ENCODE measurements at places on chromosomes 6 and 20.
A peak's percentile ranks its signal among the peaks of the same experiment; 100 is the strongest.

- no peak for DNase-seq
Observed at GRCh38 chr6:148175550-148176188, 167.0 kb upstream of the SASH1 start.

DNA sequence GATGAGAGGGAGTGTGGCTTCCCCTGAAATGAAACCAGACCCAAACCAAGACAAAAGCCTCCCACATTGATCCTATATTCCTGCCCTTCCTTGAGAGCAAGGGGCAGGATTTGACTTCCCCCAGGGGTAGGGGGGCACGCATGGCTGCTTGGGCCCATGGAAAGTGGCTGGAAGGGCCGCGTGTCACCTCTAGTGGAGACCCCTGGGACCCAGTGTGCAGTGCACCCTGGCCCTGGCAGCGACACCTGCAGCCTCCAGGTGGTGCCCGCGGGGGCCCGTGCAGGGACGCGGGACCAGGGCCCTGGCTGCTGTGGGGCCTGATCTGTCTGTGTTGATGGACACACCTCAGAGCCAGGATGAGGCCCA, 18.0 kb upstream of the SLCO4A1 start:
- DNase-seq, result no peak

DNA sequence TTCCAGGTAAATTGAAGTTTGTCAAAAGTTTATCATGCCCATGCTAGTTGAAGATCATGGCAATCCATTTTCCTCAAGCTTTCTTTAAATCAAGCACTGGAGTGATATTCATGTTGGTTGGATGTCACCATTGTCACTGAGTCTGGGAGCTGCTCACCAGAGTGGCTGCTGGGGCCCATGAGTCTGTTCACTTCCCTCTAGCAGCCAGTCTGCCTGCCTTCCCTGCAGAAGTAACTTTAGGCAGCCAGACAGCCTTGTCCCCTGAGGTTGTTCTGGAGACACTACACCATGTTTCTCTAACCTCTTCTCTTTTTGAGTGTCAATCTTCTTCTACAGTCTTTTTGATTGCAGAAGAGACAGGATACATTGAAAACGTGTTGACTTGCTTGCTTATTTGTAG, 5.5 kb downstream of the SIRT5 start:
- no peak for DNase-seq

DNA sequence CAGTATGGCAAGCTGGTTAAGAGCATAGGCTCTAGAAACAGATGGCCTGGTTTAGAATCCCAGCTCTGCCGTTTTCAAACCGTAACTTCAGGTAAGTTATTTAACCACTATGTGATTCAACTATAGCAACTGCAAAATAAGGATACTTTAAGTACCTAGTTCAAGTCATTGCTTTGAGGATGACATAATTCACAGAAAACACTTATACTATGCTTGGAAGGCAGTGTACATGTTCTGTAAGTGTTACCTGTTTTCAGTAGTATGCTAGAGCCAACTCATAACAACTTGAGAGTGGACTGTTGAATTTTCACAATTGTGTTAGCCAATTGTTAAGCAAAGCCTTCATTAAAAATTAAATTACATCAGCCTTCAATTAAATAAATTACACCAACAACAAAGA, 134.8 kb upstream of the BEND6 start:
- DNase-seq, result no peak

GRCh38 chr6:143583542-143584327, 72.2 kb upstream of the FUCA2 start:
- DNase-seq, result no peak

- no peak for DNase-seq
Observed at GRCh38 chr20:47998736-47999135, 213.5 kb upstream of the SULF2 start.

DNA sequence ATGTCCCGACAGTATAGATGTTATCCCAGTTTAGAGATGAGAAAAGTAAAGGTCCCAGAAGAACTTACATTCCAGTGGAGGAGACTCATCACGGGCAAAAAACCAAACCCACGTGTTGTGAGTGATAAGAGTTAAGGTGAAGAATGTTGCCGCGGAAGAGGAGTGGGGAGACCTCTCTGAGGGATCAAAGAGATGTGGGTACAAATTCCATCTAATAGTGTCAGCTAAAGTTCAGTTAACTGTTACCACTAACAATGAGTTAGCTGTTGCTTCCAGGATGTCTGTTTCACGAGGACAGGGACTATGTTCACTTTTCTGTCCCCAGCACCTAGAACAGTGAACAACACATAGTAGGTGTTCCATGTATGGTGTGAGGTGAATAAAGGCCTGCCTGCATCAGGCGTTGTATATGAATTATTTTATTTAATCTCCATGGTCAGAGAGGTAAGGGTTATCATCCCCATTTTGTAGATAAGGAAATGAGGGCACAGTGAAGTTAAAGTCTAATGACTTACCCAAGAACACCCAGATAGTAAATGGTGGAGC, 39.8 kb upstream of the RSPO4 start:
- no peak for DNase-seq

GRCh38 chr6:110517034-110517433, 40.6 kb upstream of the SLC22A16 start:
- DNase-seq, result no peak

GRCh38 chr6:51855310-51856082, 231.9 kb downstream of the PKHD1 start:
- DNase-seq, result peak; percentile 15

DNA sequence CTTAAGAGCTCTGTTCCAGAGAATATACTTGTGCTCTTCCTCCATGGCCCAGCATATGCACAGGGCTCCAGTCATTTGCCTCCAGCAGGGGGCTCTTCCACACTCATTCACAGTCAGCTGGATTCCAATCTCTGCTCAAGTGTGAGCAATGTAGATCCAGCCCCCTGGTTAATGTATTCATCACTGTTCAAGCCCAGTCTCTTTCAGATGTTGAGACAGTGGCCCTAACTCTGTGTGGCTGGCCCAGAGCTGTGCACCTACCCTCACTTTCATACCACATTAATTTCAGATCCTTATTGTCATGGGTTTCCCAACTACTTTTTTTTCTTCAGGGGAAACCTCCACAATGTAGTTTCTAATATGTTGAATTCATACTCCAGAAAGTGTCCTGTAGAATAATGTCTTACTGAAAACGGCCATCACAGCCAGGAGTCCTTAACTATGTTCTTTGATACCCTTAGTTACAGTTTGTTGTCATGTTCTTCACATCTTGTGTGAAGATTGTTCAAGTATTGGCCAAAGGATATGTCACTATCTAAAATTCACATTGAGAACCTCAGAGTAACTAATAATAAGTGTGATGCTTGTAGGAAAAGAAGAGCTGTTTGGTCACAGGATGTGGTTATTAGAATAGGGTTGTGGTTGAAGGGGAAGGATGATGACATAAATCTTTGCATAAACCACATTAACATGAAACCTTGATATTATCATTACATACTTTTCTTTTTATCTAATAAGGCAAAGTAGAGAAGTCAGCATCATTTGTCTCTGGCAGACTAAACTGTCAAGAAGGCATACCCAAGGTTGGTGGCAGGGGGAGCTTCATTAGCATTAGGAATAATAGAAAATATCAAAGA, 14.4 kb upstream of the HLA-DQA1 start:
- DNase-seq, result peak; percentile 32

- DNase-seq, result no peak
Observed at GRCh38 chr6:8277769-8278168, 157.6 kb downstream of the SLC35B3 start.

- no peak for DNase-seq
Observed at GRCh38 chr20:49340161-49340966, 62.5 kb upstream of the ZNFX1 start.

DNA sequence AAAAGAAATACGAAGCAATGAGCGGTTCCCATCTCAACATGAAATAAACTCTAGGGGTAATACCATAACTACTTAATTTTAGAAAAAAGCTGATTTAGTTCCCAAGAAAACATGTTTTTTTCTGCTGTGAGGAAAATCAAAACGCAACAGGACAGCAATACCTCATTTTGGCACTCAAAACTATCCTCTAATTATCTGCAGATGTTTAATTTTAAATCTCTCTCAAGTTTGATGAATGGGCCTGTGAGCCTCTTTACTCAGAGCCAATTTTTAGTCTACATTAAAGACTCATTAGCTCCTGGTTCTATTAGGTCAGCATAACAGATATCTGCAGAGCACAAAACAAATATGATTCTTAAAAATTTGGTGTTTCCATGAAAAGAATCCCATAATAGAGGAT, 28.1 kb downstream of the RNF24 start:
- DNase-seq, result no peak

DNA sequence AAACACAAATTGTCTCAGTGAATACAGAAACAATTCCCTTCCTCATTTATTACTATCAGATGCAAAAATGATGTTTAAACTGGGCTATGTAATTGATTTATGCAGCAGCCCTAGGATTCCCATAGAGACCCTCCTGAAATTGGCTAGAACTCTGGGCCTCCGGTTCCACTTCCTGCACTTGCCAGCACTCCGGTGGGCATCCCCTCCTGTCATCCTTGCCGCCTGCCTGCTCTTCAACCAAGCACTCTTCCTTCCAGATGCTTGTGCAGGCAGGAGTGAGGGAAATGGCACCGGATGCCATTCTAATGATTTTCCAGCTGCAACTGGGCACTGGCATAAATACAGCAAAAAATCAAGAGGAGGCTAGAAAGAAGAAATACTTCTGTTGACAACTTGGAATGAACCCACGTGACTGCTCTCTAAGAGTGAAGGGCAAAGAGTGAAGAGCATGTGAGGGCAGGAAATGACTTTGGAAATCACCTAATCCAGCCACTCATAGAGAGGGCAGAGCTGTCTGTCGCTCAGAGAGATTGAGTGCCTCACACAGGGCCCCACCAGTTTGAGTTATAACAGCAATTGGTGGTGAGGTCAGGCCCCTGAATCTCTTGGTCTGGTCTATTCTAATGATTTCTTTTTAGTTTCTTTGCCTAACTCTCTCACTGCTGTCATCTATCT, 3.7 kb upstream of the NEDD9 start:
- DNase-seq, result peak; percentile 46

DNA sequence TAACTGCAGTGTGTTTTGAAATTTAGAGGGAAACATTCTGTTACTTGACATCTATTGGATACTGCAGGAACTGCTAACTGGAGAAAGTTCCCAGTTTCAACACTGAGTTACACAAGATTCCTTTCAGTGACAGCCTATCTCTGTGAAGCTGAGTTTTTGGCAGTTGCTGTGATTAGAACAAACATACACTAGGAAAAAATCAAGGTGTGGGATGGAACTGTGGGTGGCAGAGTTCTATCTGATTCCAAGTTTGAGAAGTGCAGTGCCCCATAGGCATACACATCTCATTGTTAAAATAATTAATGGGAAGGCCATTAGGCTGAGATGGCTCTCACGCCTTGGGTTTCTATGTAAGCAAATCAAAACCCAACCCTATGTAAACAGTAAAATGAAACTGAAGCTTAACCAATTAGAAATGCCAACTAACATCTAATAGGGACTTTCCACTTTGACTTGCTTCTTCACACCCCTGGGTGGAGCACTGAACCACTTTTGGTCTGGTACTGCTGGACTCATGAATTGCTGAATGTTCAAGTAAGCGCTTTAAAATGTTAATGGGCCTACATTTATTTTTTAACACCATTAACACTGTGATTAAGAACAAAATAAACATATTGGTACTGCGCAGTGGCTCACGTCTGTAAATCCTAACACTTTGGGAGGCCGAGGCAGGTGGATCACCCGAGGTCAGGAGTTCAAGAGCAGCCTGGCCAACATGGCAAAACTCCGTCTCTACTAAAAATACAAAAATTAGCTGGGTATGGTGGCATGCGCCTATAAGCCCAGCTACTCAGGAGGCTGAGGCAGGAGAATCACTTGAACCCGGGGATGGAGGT, 55.2 kb upstream of the TBC1D7 start:
- DNase-seq, result peak; percentile 10

DNA sequence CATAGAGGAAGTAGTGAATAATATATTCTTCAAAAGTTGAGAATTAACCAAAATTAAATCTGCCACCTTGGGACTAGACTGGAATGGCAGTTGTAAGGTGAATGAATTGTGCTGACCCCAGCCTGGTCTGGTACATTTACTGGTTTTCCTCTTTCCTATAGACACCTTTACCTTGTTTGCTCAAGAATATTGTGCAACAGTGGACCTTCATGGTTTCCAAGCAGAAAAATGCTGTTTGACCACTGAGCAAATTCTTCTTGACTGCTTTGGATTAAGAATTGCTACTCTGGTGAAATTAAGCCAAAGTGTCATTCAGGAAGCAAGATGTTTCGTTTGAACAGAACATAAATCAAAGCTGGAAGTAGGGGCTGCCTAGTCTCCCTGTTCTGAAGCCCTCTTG, 156.6 kb upstream of the TAB2 start:
- no peak for DNase-seq

- DNase-seq, result no peak
Observed at GRCh38 chr20:20549704-20550103, 162.7 kb downstream of the RALGAPA2 start.

- DNase-seq, result no peak
Observed at GRCh38 chr20:56683077-56683865, 54.2 kb downstream of the TFAP2C start.

DNA sequence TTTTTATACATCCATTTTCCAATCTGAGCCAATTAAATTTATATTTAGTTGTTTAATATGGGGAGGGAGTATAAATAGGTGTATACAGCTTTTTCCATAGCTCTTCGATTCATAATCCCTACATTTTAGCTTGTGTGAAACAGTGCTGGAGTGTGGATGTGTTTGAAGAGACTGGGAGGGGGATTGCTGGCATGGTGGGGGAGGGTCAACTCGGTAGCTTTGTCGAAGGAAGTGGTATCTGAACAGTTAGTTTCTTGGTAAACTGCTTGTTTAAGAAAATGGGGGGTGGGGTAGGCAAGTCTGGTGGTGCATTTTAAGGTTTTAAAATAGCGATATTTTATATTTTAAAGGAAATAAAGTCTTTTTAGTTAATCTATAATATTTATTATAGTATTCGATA, 1.4 kb upstream of the LIN28B start:
- DNase-seq, result no peak

- DNase-seq, result no peak
Observed at GRCh38 chr6:134918418-134918961, 31.4 kb downstream of the ALDH8A1 start.

- no peak for DNase-seq
Observed at GRCh38 chr6:90218959-90219208, 77.8 kb downstream of the BACH2 start.

- no peak for DNase-seq
Observed at GRCh38 chr20:35497320-35497719, 32.1 kb downstream of the C20orf173 start.

- no peak for DNase-seq
Observed at GRCh38 chr6:108167449-108168089, 1.7 kb downstream of the NR2E1 start.

GRCh38 chr20:5990946-5991345, 40.5 kb downstream of the MCM8 start:
- DNase-seq, result no peak

DNA sequence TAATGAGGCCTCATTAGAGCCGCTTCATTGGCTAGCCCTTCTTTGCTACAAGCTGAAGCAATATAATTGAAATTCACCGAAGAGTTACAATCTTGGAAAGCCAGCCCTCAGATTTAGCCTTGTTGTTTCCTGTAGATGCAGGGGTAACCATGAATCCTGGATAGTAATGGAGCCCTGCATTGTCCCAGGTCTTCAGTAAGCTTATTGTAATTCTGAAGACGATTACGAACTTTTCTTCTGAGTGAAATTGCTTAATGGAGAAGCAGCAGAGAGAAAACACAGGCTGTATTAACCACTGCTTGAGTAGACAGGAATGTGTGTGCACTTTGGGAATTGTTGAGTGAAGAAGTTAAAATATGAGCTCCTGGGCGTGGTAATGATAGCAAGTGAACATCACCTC, 26.3 kb upstream of the NAA20 start:
- no peak for DNase-seq

- no peak for DNase-seq
Observed at GRCh38 chr6:160284575-160284974, 26.0 kb upstream of the SLC22A2 start.

GRCh38 chr6:15443119-15443830, 197.4 kb downstream of the JARID2 start:
- no peak for DNase-seq

All from stimulated activated CD4-positive, alpha-beta T cell treated with anti-CD3 and anti-CD28 coated beads, Interleukin-4, amount 100 ng/mL, for 24 hours (primary cell).